ENCODE measurements at places on chromosomes 6 and 20.

DNA sequence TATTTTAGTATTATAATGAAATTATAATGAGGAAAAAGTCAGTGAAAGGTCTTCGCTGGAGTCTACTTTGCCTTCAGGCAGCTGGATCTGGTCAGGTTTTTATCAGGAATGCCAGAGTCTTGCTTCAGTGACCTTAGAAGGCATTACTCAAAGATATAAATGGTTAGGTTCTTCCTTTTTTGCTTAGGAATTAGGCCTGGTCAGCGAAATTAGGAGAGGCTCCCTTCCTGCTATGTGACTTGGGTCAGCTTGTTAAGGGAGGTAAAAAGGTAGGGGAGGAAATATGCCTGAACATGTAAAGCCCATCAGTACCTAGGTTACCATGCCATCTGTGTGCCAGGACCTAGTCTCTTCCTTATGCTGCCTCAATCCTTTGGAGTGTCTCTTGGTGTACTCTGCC, 115.1 kb downstream of the OTOR start:
- no peak for DNase-seq

DNA sequence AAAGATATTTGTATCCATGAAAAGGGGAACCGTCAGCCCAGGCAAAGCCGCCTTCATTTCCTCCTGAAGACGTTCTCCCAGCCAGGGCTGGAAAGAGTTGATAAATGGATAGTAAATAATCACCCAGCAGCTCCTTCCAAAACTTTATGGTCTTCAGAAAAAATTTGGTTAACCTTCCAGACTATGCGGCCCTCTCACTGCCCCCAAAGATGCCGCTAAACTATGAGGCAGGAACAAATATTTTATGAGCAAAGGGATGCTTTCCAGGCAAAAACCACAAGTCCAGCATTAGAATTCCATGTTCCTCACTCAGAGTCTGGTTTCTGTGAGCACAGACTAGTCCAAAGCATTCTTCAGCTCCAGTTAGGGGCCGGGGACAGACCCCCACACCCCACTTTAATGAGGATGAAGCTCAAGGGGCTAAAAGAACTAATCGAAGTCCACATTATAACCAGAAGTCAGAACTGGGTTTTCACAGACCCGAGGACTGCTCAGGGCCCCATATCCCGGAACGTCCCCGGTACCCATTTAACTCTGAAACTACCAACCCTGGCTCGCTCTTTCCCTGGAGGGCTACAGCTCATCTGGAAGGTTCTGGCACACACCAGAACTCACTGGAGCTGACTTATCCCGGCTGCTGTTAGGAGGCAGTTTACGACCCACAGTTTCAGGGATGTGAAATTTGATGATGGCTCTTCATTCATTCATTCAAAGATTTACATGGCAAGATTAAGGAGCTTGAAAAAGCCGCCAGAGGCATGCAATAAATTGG, 29.4 kb downstream of the BMP7 start:
- DNase-seq = no peak

DNA sequence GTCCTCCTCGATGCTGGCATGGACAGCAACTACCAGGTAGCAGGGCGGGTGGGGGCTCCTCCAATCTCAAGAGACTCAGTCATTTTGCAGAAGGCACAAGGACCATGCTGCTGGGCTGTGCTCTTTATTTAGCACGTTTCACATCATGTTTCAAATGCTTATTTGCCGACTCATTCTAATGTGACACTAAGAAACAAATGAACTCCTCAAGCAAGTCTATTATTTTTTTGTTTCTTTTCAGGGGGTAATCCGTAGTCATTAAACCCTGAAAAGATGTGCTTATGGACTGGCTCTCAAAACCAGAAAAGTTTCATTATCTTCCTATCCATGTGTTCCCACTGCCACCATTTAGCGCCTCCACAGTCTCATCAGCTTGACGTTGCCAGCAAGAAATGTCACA, 92.9 kb downstream of the ANKS1A start:
- DNase-seq = peak; percentile 30

GRCh38 chr6:308768-309167, 16.5 kb downstream of the DUSP22 start:
- no peak for DNase-seq

GRCh38 chr6:12165297-12165696, 124.9 kb upstream of the EDN1 start:
- no peak for DNase-seq

DNA sequence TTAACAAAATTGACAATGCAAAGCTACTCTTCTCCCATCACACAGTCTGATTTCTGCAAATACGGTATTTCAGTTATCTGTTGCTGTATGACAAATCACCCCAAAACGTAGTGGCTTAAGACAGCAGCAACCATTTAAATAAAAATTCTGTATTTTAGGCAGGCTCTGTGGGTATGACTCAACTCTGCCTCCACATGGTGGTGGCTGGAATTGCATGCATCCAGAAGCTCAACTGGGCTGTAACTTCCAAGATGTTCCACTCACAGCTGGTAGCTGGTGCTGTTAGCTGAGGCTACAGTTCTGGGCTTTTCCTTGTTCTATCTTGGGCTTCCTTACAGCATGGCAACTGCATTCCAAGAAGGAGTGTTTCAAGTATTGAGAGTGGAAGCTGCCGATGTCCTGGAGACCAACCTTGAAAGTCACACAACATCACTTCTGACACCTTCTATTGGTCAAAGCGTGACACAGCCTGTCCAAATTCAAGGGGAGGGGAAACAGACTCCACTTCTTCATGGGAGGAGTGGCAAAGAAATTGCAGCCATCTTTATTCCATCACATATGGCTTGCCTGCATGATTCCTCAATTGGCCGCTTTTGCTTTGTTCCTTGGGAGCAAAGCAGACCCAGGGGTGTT, 39.7 kb upstream of the TULP1 start:
- peak; percentile 36 for DNase-seq

GRCh38 chr6:53244399-53244931, 95.8 kb upstream of the GCM1 start:
- DNase-seq = no peak

- DNase-seq = no peak
Observed at GRCh38 chr6:751765-752164, 58.8 kb upstream of the EXOC2 start.

- no peak for DNase-seq
Observed at GRCh38 chr6:168272415-168273325, 46.9 kb downstream of the DACT2 start.

DNA sequence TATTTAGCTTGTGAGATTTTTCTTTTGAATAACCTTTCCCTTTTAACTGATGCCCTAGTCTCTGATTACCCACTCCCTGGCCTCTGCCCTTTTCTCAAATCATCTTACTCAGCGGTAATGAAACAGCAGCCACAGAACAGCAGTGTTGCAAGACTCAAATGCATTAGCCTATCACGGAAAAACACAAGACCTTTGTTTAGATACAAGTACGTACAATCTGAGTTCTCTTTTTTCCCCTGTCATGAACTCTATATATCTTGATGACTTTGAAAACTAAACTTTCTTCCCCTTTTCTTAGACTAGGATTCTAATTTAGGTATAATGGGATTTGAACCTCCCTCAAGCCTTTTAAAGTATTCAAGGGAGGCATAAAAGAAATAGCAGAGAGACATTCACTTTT, 1034.9 kb downstream of the EYS start:
- no peak for DNase-seq

DNA sequence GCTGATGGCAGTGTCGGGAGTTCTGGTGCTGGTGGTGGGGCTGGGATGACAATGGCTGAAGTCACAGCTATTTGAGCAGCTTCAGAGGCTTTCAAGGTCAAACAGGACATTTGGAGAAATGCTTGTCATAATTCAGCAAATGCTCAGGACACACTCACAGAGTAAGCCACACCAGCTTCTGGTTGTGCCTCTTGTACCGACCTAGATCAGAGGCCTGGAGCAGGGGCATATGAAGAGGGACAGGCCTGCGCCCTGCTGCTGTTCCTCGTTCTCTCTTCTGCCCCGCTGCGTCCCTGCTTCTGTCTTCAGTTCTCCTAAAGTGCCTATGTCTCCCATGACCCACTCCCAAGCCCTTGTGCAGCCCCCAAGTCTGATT, 893 bp upstream of the PGC start:
- no peak for DNase-seq

GRCh38 chr6:121932076-121932991, 467.1 kb upstream of the HSF2 start:
- peak; percentile 93 for DNase-seq

- no peak for DNase-seq
Observed at GRCh38 chr6:18102783-18103509, 19.5 kb downstream of the NHLRC1 start.

- no peak for DNase-seq
Observed at GRCh38 chr20:48820649-48820973, 7.2 kb downstream of the PREX1 start.

- no peak for DNase-seq
Observed at GRCh38 chr20:47757145-47758035, 27.9 kb downstream of the SULF2 start.

DNA sequence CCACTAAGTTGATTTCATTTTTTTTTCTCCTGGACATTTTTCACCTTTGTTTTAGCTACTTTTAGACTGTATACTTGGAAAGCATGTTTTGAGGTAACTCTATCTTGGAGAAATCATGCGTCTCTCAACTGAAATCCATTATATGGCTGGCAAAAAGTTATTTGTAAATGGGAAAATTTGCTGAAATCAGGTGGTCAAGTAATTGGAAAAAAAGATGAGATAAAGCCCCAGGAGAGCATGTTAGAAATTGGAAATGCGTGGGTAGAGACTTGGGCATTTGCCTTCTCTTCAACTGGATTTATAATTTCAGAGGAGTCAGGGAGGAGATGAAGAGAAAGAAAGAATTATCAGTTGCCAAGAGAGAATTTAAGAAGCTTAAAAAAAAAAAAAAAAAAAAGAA, 217.1 kb upstream of the MAP3K7 start:
- no peak for DNase-seq

GRCh38 chr6:122268394-122268793, 131.1 kb upstream of the HSF2 start:
- DNase-seq = no peak

- no peak for DNase-seq
Observed at GRCh38 chr6:137783710-137784109, 83.3 kb upstream of the TNFAIP3 start.

DNA sequence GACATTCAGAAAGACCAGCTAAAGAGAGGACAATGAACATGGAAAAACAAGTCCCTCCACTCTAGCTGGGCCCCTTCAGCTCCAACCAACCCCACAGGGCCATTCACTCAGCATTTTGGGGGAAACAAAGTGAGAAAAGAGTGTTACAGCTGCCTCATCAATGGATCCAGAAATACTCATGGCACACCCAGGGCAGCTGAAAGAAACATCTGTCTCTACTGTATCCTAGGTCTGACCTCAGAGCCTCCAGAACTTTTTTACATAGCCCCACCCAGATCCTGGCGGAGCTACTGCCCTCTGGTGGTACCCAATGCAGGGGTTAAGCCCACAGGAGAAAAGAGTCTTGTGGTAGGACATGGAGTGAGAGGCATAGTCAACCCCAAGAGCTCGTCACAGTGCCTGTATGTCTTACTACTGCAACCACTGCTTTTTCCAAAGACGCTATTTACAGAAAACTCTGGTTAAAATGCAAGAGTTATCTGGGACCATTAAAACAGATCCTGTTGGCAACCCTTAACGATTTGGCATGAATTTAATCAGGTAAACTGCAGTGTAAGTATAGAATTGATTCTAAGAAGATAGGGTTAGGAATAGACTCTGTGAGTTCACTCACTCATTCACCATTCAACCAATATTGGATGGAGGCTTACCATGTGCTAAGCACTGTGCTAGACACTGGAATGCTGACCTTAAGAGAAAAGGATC, 37.4 kb upstream of the FAM83C start:
- DNase-seq = no peak

GRCh38 chr6:90612313-90612680, 25.4 kb upstream of the MAP3K7 start:
- no peak for DNase-seq

- DNase-seq = no peak
Observed at GRCh38 chr6:138176652-138177232, 15.0 kb downstream of the ARFGEF3 start.

GRCh38 chr20:45372241-45372640, 5.9 kb downstream of the TP53TG5 start:
- no peak for DNase-seq

GRCh38 chr6:35086636-35087360, 54.3 kb downstream of the TCP11 start:
- no peak for DNase-seq

DNA sequence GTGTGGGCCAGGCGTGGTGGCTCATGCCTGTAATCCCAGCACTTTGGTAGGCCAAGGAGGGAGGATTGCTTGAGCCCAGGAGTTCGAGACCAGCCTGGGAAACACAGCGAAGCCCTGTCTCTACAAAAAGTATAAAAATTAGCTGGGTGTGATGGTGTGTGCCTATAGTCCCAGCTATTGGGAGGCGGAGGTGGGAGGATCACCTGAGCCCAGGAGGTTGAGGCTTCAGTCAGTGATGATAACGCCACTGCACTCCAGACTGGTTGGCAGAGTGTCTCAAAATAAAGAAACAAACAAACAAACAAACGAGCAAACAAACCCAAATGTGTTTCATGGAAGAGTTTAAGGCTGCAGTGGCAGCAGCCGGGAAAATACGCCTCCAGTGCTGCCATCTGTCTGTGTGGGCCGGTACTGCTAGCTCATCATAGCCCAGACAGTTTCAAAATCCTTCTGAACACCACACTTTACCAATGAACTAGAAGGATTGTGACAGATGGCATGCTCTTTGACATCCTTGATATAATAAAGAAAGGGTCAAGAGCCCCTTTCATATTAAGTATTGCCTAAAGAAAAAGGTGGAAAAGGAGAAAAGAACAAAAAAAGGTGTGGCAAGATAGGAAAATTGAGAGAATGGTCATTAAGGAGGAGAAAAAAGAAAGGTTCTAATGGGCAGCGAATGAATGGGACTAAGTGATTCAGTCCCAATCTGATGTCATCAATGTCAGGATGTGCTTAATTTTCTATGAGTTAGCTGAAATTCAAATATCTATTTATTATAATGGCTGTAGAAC, 298.6 kb downstream of the SYNE1 start:
- DNase-seq = peak; percentile 46

- DNase-seq = peak; percentile 72
Observed at GRCh38 chr20:54197621-54198604, 10.0 kb upstream of the PFDN4 start.

DNA sequence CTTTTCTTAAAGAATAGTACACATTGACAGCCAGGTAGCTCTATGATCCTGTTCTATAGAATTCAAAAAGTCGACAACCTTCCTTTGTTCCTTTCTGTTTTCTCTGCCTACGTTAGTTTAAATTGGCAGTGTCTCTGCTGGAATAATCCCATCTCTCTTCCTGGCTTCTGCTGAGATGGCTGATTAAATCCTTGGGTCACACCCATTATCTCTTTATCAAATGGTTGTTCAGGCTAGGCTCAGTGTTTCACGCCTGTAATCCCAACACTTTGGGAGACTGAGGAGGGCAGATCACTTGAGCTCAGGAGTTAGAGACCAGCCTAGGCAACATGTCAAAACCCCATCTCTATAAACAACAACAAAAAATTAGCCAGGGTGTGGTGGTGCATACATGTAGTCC, 44.4 kb downstream of the HFE start:
- no peak for DNase-seq

GRCh38 chr6:154466139-154466538, 44.3 kb downstream of the CNKSR3 start:
- DNase-seq = no peak

Data from fibroblast of the aortic adventitia (primary cell).